HCT116 (cell line): ENCODE measurements at places on chromosomes 5 and 9. TPM values are rescaled to one million over a fixed set of nuclear protein-coding genes. Genes with fewer than 3 reads are reported as not detected.

- DNase-seq: no peak
Observed at GRCh38 chr9:85237478-85237877, 504.3 kb downstream of the AGTPBP1 start.

Gene SLC45A2
- not detected for total RNA-seq

Gene GABRA1
- total RNA-seq: not detected

GRCh38 chr5:93926831-93927620, 185.6 kb upstream of the POU5F2 start:
- no peak for DNase-seq
